ENCODE measurements at places on chromosomes 11 and 22. TPM values are rescaled to one million over a fixed set of nuclear protein-coding genes. Genes with fewer than 3 reads are reported as not detected.

Gene MRPL16
- 53.9 TPM for total RNA-seq

Gene CASP5
- not detected for total RNA-seq

Gene C11orf87
- total RNA-seq: not detected

Gene MPPED1
- not detected for total RNA-seq

Gene MS4A5
- total RNA-seq: not detected

Gene TRPC6
- total RNA-seq: 0.38 TPM

Gene GSTT2
- total RNA-seq: 0.34 TPM

Gene SLC22A6
- total RNA-seq: not detected

Gene OR8D1
- not detected for total RNA-seq

Gene GGT1
- total RNA-seq: 2.4 TPM

Gene RASD2
- total RNA-seq: 3.8 TPM

Gene HSPB2
- total RNA-seq: 40.4 TPM

Gene PGA5
- 0.42 TPM for total RNA-seq

Gene OR51I1
- not detected for total RNA-seq

Gene PKNOX2
- total RNA-seq: 14.5 TPM

Gene TH
- total RNA-seq: not detected

Gene KRTAP5-10
- total RNA-seq: not detected

Gene C11orf86
- not detected for total RNA-seq

Gene MGAT3
- 2.2 TPM for total RNA-seq

Gene NRIP3
- total RNA-seq: 0.22 TPM

Gene GAL
- not detected for total RNA-seq

Gene PNPLA3
- total RNA-seq: 0.32 TPM

Gene RFPL2
- total RNA-seq: not detected

Gene TIGD3
- total RNA-seq: not detected

Gene SELENOO
- total RNA-seq: 20.0 TPM

Gene CTNND1
- total RNA-seq: 26.9 TPM

Gene OR52I1
- total RNA-seq: not detected

Gene SOX6
- total RNA-seq: 47.6 TPM

Gene LSP1
- total RNA-seq: 16.0 TPM

Gene MFRP
- not detected for total RNA-seq

Gene SAA1
- total RNA-seq: 100 TPM

Gene GPR83
- total RNA-seq: not detected

Gene MMP12
- not detected for total RNA-seq

Gene RGL4
- 0.40 TPM for total RNA-seq

Gene CHADL
- total RNA-seq: 1.9 TPM

Gene GDPD5
- 13.9 TPM for total RNA-seq

Gene MAPK8IP2
- 0.19 TPM for total RNA-seq

Gene LAYN
- 8.2 TPM for total RNA-seq

Gene SPA17
- 0.32 TPM for total RNA-seq

Gene OR2AG1
- total RNA-seq: not detected

Gene KCNE3
- total RNA-seq: 1.2 TPM

Gene GLYAT
- 0.54 TPM for total RNA-seq

Gene KRTAP5-7
- not detected for total RNA-seq

Gene RAB30
- 15.2 TPM for total RNA-seq

Gene RTN4R
- total RNA-seq: 0.44 TPM

Gene KLHDC7B
- total RNA-seq: not detected

Measured in psoas muscle (tissue), 8 donors.